ENCODE measurements at places on chromosomes 16 and 17.

DNA sequence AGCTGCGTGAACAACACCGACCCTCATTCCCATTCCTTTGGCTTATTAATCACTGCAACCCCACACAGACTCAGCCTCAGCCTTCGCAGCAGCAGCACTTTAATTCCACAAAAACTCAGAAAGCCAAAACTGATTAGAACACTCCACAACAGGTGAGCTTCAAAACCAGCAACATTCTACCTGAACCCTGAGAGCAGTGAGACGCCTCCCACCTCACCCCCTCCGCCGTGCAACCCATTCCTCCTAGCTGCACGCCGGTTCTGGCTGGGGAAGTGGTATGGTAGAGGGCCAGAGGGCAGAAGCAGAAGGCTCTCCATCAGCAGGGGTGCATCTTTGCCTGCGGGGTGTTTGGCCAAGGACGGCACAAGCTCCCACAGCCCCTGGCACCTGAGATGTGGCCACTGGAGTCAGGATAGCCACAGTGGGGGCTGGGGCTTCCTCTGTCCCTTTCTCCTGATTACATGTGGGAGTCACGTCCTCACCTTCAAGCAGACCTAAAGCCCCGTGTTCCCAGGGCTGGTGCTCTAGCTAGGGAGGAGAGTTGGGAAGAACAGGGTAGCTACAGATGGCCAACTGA is 1.6 kb downstream of the BORCS6 start:
- DNase-seq, result no peak

GRCh38 chr17:37107406-37108083 is 158.8 kb downstream of the AATF start:
- DNase-seq, result no peak

DNA sequence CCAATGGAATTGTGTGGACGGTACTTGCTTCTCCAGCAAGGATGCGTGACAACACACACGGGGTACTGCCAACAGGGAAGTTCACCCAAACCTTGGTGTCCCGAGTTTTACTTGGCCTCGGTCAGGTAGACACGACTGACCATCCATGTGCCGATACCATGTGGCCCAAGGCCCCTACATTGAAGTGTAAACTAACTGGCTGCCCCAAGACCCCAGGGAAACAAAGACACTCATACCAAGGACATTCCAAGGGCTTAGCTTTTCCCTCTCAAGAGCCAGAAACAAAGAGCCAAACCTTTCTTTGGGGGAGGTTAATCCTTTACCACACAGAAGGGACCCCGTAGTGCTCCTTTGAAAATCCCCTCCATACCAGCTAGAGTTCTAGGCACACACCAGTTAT is 215.9 kb upstream of the TNRC6C start:
- no peak for DNase-seq

GRCh38 chr17:72723711-72724110 is 368.8 kb downstream of the SLC39A11 start:
- no peak for DNase-seq

GRCh38 chr17:44522883-44523671 is 19.9 kb upstream of the GPATCH8 start:
- DNase-seq, result peak; percentile 66

GRCh38 chr17:70636517-70637133 is 467.3 kb downstream of the KCNJ2 start:
- DNase-seq, result peak; percentile 29

DNA sequence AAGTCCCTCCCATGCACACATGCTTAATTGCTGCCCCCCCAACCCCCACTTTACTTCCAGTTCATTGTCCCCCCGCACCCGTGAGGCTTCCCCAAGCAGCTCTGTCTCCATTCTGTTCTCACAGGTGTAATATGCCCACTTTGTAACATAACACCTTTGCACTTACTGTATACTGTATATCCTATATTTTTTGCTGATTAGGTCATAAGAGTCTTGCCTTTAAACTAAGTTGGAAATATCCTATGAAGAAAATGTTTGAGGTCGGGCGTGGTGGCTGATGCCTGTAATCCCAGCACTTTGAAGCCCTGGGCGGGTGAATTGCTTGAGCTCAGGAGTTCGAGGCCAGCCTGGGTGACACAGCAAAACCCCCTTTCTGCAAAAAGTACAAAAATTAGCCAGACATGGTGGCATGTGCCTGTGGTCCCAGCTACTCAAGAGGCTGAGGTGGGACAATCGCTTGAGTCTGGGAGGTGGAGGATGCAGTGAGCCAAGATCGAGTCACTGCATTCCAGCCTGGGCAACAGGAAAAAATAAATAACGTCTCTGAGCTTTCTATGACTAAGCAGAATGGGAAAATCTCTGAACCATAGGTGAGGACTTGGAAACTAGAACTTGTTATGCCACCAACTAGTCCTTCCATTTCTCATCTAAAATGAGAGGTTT is 76.1 kb downstream of the TNRC6C start:
- no peak for DNase-seq

- no peak for DNase-seq
Measured at GRCh38 chr17:60147553-60148223, 2.1 kb upstream of the CA4 start.

DNA sequence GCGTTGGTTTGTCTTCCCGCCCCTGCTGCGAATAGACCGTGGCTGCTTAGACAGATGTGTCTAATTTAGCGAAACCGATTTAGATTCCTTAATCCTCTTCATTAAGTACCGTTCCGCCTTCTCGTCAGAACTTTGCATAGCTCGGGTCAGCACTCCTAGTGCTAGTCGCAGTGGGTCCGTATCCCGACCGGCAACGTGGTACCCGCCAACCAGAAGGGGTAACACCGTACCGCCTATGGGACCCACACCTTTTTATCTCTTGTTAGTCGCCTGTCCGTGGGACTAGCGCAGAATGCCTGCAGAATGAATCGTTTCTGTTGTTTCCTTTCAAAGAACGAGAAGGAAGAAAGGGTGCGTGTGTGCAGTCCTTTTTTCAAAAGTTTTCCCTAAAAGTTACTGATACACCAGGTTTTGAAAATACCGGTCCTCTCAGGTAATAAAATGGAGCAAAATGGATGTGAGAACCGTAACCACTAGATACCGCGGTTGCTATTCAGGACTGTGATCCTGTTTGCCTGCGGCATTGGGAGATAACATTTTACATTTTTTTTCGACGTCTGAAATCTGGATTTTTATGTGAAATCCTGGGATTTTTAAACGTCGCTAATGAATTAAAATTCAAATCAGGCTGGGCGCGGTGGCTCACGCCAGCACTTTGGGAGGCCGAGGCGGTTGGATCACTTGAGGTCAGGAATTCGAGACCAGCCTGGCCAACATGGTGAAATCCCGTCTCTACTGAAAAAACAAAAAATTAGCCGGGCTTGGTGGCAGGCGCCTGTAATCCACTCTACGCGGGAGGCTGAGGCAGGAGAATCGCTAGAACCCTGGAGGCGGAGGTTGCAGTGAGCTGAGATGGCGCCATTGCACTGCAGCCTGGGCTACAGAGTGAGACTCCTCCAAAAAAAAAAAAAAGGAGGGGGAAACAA is 998 bp upstream of the SRSF1 start:
- DNase-seq, result no peak

DNA sequence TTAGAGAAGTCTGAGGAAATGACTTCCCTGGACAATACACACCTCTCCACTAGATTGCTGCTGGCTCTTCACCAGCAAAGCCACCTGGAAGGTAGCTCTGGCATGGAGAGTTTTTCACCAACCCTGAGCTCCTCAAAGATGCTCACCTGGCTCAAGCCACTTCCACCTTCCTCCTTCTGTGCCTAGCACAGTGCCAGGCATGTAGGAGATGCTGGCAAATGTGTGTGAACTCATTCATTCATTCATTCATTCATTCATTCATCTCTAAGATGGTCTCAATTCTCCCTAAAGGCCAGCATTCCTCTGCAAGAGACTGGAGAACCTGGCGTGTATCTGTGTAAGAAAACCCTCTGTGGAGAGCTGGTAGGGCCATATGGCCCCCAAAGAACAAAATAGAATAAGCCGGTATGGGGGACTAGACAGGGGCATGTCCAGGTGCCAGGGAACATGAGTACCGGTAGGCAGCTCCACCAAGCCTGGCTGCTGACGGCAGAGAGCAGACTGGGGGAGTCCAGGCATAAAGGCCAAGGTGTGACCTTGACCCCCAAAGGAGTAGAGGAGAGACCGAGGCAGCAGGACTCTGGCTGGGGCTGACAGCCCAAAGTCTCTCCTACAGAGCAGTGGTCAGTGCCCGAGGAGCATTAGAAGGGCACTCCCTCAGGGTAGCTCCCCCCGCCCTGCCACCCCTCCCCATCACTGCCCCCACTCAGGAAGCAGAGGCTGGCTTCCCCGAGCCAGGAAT is 132.2 kb upstream of the TNRC6C start:
- DNase-seq, result no peak

DNA sequence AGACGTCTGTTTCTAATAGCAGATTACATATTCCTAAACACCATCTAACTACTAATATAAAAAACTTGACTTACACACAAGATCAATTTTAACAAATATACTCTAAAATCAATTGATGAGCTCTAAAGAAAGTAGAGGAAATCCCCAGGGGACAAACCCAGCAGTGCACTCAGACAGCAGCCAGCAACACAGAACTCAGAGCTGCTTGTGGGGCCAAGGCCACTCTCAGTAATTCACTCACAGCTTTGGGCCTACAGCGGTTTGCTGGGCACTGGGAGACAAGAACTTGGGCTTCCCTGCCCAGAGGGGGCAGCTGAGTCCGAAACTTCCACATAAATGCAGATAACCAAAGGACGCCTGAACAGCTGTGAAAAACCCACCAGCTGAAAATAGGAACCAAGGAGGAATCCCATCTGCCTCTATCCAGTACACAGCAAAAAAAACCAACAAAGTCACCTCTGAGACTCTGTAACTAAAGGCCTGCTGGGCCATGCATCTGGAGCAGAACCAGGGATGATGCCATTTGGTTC is 21.4 kb downstream of the NPLOC4 start:
- no peak for DNase-seq

- no peak for DNase-seq
Measured at GRCh38 chr16:48586083-48586482, 23.9 kb downstream of the N4BP1 start.

GRCh38 chr17:17868641-17869522 is 32.1 kb upstream of the SREBF1 start:
- DNase-seq, result no peak

GRCh38 chr16:7744546-7745264 is 412.1 kb downstream of the RBFOX1 start:
- DNase-seq, result no peak

DNA sequence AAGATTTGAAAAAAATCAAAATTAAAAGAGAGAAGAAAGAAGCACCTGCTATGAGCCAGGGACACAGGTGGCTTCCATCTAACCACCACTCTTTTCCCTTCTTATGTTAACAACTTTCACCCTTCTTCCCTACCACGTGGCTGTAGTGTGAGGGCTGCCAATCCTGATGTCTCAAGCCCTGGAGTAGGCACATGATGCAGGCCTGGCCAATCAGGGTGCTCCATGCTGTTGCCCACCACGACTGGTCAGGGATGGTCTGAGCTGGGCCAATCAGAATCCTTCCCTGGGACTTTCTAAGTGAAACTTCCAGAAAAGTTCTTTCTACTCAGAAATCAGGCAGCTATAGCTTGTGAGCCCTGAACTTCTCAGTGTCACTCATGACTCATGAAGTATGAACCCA is 140.7 kb downstream of the SDK2 start:
- DNase-seq, result no peak

DNA sequence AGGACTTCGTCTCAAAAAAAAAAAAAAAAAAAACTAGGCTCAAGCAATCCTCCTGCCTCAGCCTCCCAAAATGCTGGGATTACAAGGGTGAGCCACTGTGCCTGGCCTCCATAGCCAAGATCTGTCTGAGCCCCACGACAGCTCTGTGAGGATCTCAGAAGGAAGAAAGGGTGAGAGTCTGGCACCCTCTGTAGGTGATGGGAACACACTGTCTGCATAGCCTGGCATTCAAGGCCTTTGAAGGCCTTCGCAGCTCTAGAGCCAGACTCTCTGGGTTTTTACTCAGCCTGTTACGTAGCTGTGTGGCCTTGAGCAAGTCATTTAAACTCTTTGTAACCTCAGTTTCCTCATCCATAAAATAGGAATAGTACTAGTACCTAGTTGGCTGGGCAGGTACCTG is 6.3 kb upstream of the XPO6 start:
- peak; percentile 66 for DNase-seq

- DNase-seq, result no peak
Measured at GRCh38 chr17:73652886-73653480, 8.7 kb upstream of the SDK2 start.

DNA sequence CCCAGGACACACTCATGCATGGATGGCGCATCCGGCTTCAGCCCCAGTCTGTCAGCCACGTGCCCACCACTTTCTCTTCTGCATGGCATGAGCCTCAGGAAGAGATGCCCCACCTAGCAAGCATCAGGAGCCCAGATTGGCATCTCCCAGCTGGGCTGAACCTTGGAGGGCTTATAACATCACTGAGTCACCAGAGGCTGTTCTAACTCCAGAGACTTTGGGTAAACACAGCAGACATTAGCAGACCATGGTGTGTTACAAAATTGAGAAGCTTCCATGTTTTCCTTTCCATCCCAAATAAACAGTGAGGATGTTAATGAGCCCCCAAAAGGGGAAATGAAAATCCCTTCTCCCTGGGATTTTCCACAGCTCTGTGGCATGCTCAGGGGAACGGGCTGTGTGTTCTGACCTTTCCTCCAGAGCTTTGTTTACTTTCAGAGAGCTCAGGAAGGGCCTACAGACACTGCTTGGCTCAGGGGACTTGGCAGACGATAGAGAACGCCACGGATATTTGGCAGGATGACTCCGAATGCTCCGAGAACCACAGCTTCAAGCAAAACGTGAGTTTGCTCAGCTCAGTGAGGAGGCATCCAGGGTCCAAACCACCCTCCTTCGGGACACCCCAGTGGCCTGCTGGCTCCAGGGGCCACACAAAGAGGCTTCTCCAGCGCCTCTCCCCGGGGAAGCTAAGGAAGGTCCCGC is 16.5 kb downstream of the GLP2R start:
- DNase-seq, result no peak

GRCh38 chr16:89484041-89484501 is 6.3 kb downstream of the ANKRD11 start:
- peak; percentile 50 for DNase-seq

GRCh38 chr17:28896884-28897768 is at the start of gene FLOT2:
FLOT2 (minus strand) TSS chr17:28897733; CDS start chr17:28897574, 159 bp downstream.
- DNase-seq, result peak; percentile 57

- peak; percentile 98 for DNase-seq
Measured at GRCh38 chr16:87895641-87896141, 26.4 kb upstream of the SLC7A5 start.

DNA sequence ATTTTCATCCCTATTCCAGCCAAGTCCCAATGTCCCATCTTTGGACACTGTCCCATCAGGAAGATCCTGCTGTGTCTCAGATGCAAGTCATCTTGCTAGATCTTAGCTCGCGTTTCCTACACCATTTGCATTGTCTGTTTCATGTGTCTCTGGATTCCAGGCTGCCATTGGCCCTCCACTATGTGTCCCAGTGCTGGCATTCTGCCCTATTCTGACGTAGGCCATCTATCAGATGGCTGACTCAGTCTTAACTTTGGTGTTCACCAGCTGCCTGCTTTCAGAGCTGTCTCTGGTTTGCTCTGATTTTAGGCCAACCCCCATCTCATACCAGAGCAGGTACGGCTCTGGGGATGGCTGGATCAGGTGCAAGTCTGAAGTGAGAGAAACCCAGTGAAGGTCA is 300.9 kb upstream of the ASIC2 start:
- no peak for DNase-seq

GRCh38 chr16:84712138-84712671 is 12.4 kb downstream of the USP10 start:
- DNase-seq, result no peak

All from activated CD4-positive, alpha-beta T cell treated with anti-CD3 and anti-CD28 coated beads, Interleukin-2, amount 50 U/mL, for 16 hours (primary cell).